Suppressor macrophage (primary cell): ENCODE measurements at places on chromosomes 4 and X.

GRCh38 chr4:77990456-77990855, 66.7 kb upstream of the FRAS1 start:
- no peak for DNase-seq

DNA sequence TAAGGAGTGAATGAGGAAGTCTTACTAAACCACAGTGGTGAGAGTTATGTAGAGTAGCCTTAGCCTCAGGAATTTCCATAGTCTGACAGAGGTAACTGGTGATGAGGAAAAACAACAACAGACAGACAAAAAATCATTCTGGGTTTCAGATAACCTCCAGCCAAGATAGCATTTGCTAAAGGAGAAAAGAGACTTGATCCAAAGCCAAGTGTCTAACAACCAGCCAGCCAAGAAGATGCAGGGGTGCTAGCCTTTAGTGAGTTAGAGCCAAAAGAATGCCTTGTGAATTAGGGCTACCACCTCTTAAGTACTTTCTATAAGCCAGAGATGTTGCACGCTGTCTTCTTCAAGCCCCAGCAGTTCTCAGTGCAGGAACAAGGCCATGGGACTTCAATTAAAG, 478.0 kb upstream of the CPEB2 start:
- no peak for DNase-seq

DNA sequence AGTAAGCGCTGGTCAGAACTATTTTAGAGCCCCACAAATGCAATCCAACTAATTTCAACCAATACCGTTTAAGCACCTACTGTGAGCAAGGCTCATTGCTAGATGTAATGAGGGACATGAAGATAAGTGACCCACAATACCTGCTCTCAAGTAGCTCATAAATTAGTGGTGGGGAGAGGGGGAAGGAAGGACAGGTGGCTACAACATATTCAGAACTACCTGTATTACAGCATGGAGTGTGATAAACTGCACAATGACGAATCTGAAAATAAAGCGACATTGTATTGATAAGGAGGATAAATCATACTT, 311.6 kb upstream of the DIAPH2 start:
- no peak for DNase-seq

DNA sequence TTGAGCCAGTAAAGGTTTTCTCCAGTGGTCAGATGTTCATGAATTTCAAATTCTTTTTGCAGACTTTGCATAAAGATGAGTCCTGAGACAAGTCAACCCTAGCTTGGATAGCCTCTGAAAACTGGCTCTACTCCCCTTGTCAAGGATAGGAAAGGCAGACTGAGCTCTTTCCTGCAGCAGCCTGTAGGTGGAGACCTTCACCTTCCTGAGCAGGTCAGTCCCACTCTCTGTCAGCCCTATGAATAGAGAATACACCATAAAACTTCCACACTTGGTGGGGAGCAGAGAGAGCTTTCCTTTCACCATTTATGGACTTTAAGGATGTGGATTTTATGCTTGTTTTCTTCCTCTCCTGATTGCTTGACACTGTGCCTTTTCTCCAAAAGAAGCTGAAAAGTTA, 41.9 kb downstream of the PCDH19 start:
- no peak for DNase-seq

GRCh38 chrX:3143043-3143799, 102.0 kb downstream of the ARSF start:
- no peak for DNase-seq

DNA sequence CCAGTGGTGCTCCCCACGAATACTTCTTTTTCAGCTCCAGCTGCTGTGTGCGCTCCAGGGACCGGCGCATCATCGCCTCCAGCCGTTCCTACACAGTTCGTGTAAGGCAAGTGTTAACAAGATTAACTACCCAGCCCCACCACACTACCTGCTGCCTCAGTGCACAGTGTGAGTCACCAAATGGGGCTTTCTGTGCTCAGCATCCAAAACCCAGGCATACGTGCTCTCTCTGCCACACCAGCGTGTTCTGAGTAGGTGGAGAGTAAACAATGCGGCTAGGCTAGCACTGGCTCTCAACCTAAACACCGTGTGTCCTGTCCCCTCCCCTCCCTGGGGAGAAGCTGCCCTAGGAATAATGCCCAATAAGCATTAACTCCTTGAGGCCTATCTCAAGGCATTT, 60.0 kb downstream of the MAP7D2 start:
- no peak for DNase-seq

DNA sequence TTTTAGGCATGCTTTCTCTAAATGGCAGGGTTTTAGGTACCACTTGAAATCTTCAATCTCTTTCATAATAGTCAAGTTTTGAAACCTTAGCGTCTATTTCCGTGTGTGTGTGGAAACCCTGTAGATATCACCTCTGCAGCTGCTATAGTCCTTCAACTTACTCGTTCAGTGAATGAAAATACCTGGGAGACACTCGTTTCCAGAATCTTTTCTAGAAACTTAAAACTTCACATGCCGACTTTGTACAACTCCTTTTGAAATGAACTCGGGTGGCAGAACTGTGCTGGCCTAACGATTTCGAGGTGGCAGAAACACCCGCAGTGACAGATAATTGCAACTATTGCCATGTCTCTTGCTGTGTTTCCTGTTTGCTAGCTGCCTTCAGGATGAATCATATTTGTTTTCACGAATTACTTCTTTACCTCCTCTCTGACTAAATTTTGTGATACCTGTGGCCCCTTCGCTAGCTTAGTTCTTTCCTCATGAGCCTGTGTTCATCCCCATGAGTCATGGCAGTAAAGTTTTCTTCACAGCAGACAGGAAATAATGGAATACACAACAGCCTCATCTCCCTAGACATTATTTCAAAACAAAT, 104.7 kb upstream of the SMIM10 start:
- no peak for DNase-seq

GRCh38 chrX:9538544-9539045, 73.7 kb downstream of the TBL1X start:
- DNase-seq = no peak

- DNase-seq = no peak
Observed at GRCh38 chr4:78591404-78591803, 39.8 kb downstream of the ANXA3 start.

GRCh38 chrX:154310616-154311536, 15.3 kb downstream of the TKTL1 start:
- DNase-seq = no peak

DNA sequence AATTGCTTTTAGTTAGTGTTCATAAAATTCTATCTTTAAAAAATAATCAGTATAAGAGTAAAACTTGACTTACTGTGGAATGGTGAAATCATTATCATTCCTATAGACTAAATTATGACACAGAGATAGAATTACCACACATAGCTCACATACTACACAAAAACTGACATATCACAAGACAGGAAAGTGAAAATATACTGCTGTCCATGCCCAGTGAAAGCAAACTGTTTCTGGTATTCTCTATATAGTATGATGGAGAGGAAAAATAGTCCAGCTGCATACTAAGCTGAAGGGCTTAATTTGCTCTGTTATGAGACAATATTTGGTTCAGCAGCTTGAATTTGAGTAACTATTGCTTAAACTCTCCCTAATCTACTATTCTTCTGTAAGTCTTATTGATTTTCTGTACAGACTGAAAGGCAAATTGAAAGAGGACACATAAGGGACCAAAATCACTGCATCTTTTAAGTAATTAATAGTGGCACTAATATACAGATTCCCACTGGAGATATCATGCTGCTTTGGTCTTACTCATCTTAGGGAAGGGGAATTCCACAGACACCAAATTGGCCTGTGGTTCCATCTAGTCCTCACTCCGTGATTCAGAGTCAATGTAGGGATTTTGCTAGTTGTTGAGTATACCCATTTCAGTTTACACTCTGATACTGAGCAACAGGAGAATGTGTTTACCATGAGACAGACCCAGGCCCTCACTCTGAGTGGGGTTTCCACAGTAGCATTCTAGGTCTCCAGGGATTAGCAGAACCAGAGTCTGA, 47.4 kb upstream of the AGA start:
- no peak for DNase-seq

DNA sequence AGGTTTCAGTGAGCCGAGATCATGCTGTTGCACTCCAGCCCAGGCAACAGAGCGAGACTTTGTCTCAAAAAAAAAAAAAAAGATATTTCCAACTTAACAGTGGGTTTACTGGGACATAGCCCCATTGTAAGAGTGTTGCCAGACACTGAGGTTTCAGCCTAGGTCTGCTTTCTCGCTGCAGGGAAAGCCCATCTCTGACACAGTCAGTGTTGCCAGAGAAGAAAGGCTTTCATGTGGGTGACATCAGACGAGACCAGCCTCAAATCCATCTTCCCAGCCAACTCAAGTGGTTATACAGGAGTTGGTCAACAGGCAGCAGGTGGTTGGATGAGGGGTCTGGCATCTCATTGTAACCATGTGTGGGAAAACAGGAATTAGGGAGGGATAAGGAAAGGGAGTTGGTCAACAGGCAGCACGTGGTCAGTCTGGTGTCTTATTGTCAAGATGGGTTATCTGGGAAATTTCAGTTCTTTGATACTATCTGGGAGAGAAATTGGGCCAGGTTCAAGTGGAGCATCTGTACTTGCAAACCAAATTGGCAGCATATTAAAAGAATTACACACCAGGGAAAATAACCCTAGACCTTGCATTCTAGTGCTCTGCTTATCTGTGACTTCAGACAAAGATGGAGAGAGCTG, 41.1 kb downstream of the NELFA start:
- no peak for DNase-seq

DNA sequence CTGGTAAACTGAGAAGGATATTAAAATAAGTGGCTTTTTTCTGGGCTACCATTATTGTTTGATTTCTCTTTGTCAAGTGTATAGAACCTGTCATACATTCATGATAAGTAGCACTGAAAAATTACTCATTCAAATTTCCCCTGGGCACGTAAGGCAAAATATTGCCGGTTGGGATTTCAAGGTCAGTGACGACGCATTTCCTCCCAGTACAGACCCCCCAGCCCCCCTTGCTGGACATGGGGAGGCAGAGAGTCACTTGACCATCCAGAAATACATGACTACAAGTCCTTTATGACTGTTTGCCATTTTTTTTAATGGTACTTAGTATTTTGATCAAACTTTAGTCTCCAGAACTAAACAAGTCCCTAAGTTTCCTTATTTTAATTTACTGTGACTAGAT, 6.8 kb upstream of the MND1 start:
- DNase-seq = no peak
